CD8-positive, alpha-beta memory T cell (primary cell): ENCODE measurements at places on chromosomes 7 and 10.

DNA sequence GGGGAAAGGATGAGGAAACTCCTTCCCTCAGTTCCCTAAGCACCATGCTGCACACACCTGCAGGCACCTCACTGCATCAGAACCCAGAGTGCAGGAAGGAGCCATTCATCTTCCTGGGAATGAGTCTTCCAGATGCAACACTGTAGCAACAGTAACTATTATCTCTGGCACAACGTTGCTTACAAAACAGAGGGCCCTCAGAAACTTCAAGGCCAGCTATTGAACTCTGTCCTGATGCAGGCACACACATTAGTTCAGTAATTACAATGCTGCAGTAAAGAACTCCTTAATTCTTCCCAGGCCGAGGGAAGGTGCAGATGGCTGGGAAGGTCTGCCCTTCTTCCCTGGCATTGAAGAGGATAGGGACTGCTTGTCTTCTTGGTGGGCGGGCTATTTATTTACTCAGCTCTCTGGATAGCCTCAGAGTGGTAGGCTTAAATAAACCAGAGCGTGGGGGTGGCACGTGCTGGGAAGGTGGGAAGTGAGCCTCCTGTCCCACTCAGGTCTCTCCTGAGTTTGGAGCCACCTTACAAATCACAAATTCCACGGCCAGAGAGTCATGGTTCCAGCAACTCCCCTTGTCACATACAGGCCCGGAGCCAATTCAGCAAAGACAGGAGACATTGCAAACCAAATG is 125.1 kb upstream of the JCAD start:
- no peak for DNase-seq

- DNase-seq, result no peak
Observed at GRCh38 chr7:102292813-102293798, 6.4 kb downstream of the SH2B2 start.

DNA sequence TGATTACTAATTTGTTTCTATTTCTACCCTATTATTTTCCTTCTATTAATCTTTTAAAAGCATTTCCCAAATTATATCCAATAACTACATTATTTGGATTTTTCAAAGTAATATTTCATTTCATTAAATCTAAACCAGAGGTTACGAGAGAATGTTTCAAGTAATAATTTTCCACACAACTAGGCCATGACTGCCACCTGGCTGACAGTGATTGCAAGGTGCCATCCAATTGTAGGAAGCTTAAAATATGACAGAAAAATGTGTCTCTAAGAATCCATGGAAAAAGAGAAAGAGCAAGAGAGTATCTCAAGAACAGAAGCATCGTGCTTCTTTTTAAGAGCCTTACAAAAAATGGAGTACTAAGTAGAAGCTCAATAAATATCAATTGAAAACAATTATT is 48.7 kb downstream of the TPK1 start:
- no peak for DNase-seq

- no peak for DNase-seq
Observed at GRCh38 chr10:11245095-11245479, 227.4 kb downstream of the CELF2 start.

- DNase-seq, result no peak
Observed at GRCh38 chr7:89503281-89503680, 651.0 kb upstream of the STEAP1 start.
